ENCODE measurements at places on chromosomes 6 and 20.

GRCh38 chr6:13767121-13767808 lies 47.1 kb downstream of the MCUR1 start:
- no peak for DNase-seq

DNA sequence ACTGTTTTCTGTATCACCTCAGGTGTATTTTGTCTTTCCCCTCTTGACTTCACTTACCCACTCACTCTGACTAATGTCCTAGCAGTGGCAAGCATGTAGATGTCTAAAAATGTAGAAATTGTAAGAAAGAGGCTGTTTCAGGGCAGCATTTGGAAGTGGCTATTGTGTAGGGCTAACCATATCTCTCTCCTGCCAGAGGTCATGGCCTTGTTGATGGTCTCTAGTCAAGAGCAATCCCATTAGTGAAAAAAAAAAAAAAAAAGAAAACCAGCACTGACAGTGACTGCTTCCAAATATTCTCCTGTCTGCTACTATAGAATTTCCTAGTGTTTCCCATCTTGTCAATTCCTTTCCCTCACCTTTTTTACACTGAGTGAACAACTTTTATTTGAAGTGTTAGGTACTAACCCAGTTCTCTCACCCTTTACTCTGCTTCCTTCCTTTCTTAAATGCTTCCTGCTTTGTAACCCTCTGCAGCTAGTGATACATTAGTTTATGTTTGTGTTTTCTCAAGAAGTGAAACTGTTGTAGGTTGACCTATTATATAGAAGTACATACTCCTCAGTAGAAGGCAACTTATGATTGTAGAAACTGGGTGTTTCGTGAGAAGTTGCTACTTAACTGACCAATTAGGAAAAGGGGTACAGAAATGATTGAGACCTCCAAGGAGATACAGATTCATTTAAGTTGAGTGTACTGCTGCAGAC lies 174.1 kb upstream of the PTPRK start:
- no peak for DNase-seq

GRCh38 chr6:12602951-12603672 lies 113.5 kb upstream of the PHACTR1 start:
- peak; percentile 47 for DNase-seq

DNA sequence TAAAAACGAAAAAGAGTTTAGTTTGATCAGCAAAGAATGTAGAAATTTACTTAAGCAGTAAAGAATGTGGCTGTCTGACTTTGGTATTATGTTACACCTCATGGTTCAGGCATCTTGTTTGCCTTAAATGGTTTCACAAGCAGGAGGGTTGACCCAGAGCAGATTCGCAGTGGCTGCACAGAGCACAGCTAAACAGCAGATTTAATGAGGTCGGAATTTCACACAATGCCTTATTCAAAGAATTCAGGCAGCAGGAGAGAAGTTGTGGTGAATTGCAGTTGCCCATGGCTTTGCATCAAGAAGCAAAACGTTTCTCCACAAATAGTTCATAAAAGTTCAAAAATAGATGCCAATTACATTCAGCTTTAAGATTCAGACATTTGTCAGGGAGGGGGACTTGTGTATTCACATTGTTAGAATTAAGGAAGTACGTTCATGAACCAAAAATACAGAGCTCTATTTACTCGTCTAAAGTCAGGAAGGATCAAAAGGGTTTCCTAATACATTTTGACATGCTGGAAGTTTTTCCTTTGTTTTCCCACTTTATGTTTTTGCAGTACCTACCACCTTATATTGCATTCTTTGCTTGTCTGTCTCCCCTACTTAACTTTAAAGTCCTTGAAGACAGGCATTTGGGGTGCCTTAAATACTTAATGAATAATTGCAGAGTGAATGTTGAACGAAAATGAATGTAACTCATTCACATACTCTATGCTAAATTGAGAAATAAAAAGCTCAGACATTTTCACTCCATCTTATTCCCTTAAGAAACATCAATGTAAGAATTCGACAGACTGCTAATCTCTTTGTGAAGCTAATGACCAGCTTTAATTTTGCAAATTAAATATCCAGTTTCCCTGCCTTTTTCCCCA lies 1163.6 kb upstream of the CITED2 start:
- DNase-seq: peak; percentile 100

DNA sequence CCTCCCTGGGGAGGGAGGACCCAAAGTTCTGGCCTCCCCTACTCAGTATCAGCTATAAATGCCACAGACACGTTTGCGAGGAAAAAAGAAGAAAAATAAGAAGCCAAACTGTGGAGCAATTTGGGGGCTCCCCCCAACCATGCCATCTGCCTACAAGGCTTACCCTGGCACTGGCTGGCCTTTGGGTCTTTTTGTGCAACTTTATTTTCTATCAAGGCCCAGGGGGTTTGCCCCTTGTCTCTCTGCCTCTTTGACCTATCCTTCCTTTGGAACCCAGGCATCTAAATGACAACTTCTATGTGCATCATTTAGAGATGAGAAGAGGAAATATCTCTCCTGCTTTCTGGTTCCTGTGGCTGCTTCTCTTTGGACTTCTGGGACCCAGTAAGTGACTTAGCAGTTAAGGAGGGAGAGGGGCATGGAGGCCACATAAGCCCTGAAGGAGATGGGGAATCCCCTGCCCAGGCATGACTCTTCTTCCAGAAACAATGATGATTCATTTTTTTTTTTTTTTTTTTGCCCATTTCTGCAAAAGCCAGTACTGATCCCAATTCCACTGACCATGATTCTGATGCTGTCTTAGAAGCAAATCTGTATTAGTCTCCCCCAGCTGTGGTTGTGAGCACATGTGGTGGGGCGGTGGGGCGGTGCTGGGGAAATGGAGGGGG lies at the start of gene MUC22:
Gene MUC22 (plus strand): TSS at position 82 of the 668 bp plus-strand sequence. CDS start 233 bp downstream, at position 315.
- peak; percentile 24 for DNase-seq

DNA sequence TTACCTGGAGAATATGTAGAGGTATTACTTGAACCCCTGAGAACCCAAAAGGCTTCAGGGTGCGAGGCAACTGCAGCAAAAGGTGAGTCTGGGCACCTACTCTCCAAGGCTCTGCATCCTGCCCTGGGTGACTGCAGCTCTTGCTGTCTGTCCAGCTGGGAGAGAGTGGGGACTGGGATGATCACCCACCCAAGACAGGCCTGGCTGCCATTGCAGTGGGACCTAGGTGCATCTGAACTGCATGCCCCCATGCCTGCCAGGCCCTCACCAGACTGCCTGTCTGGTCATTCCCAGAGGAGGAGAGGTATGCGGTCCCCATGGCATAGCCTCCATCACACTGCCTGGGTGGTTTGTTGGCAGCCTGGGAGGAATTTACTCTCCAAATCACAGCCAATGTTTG lies 563.9 kb downstream of the TFAP2A start:
- no peak for DNase-seq

GRCh38 chr6:90502866-90503407 lies 83.9 kb downstream of the MAP3K7 start:
- DNase-seq: no peak

GRCh38 chr6:107591346-107591745 lies 101.4 kb downstream of the SOBP start:
- DNase-seq: no peak

GRCh38 chr6:156809034-156809433 lies 31.9 kb downstream of the ARID1B start:
- DNase-seq: no peak

GRCh38 chr6:97790926-97791590 lies 508.0 kb upstream of the MMS22L start:
- DNase-seq: no peak

DNA sequence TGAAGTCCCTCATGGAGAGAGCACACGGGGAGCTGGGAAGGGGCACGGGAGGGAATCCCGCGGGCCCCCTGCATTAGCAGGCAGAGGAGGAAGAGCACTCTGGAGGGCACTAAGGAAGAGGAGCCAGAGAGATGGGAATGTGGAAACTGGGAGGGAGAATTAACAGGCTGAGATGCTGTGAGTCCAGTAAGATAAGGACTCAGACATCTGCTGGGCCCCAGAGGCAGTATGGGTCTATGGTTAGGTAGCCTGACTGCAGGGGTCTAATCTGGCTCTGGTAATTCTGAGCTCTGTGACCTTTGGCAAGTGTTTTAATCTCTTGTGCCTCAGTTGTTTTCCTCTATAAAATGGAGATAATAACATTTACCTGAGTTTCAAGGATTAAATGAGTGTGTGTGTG lies 15.7 kb upstream of the SRSF3 start:
- no peak for DNase-seq

DNA sequence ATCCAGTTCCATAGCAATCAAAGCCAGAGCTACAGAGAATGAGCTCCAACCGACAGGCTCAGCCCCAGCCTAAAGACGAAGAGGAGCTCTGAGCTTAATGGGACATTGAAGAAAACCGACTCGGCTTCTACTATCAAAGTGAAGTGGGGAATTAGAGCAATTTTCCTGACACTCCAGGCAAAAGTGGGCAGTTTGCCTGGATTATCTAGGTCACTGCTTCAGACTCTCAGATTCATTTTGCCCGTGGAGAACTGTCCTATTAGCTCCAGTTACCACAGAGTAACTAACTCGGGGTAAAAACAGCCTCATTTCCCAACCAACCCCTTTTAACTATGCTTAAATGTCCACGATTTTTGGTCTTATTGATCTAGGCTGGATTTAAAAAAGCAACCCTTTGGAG lies 592.1 kb upstream of the NRSN1 start:
- DNase-seq: no peak

- no peak for DNase-seq
Observed at GRCh38 chr6:3151691-3152090, 5.7 kb downstream of the TUBB2A start.

GRCh38 chr6:24932832-24933231 lies 2.9 kb downstream of the RIPOR2 start:
- no peak for DNase-seq
